ENCODE measurements at places on chromosomes 12 and 14.

GRCh38 chr12:113465808-113466453 lies 5.7 kb downstream of the LHX5 start:
- DNase-seq, result no peak

DNA sequence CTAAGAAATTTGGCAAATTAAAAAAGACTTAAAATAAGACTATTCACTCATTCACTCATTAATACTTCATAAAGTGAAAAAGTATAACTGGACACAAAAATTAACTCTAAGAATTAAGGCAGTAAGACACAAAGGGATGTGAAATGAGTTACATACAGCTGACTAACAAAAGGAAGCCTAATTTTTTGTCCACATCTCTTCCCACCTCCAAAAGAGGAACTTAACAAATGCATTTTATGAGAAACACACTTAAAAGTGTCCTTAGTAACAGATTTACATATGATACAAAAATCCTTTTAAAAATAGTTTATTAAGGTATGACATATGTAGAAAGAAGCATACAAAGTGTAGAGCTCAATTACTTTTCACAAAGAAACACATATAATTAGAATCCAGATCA lies 88.9 kb downstream of the NUMB start:
- no peak for DNase-seq

GRCh38 chr14:64092338-64092737 lies 201.8 kb downstream of the ESR2 start:
- no peak for DNase-seq

DNA sequence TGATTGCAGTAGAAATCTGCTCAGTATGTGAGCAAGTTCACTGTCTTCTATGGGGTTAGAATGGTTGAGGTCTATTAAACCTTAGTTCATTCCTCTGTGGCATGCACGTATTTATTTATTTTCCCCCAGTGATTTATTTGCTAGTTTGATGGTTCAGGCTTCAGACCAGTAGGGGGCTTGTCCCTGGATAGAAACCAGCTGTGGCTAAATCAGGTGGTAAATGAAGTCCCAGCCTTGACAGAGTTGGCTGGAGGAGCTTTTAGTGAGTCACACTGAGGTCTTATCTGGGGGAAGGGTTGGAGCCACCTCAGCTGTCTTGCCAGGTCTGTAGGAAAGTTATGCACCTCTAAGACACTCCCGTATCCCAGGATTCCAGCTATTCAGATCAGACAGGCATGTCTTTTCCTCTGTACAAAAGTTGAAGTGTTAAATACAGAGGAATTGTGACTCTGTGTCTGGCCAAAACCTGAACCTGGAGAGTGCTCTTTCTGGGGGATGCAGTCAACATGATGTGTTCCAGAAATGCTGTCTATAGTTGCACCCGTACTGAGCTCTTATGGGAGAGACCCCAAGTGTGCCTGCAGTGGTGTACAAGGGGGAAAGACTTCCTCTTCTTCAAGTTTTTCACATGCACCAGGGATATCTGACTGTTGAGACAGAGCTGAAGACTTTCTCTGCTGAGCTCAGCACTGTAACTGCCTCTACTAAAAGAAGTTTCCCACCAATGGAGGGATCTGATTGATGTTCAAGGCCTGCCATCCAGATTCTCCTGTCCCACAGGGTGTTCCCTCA lies 1322.1 kb downstream of the TMEM121 start:
- no peak for DNase-seq

- DNase-seq, result peak; percentile 73
Observed at GRCh38 chr12:128387811-128388422, 120.9 kb downstream of the TMEM132C start.

- DNase-seq, result no peak
Observed at GRCh38 chr14:51774209-51774608, 86.2 kb upstream of the GNG2 start.

GRCh38 chr14:86902176-86902950 lies 1090.6 kb downstream of the GALC start:
- no peak for DNase-seq

Measured in testis (tissue), 5 donors.